ENCODE measurements at places on chromosomes 5 and 9.
A peak's percentile ranks its signal among the peaks of the same experiment; 100 is the strongest.

GRCh38 chr5:142717582-142718215 lies 31.8 kb upstream of the FGF1 start:
- DNase-seq, result no peak

DNA sequence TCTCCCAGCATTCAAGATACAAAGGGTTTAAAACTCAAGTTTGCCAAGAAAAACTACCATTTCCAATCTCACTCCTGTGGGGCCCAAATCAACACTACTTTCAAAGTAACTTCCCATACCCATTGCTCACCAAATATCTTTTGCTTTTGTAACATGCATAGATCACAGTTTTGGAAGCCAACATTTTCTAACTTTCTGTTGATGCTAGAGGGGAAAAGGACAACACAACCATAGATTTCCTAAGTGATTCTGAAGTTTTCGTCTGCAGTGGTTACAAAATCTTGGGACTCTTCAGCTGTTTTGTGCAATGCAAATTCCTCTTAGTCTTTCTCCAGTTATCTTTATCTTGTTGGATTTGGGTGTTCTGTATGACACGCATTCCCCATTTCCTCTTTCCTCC lies 94.1 kb upstream of the PAPPA start:
- DNase-seq, result no peak

- DNase-seq, result no peak
Observed at GRCh38 chr5:144864118-144864517, 693.4 kb downstream of the KCTD16 start.

- DNase-seq, result no peak
Observed at GRCh38 chr9:111902391-111903139, 6.0 kb downstream of the UGCG start.

GRCh38 chr5:157874861-157875260 lies 15.9 kb upstream of the CLINT1 start:
- no peak for DNase-seq

DNA sequence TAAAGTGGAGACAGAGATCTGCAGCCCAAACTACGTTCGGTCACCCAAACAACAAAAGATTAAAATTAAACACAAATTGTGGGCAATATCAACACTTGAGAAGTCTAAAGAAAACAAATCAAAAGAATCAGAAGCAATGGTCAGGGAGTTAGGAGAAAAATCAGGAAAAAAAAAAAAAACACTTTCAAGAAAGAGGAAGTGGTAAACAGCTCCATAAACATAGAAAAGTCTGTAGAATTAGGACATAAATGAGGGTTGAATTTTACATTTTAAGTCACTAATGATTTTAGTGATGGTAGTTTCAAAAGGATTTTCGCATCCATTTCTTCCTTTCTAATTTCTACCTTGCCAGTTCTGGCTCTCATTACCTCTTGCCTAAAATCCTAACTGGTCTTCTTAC lies 10.1 kb downstream of the RNF145 start:
- no peak for DNase-seq

- no peak for DNase-seq
Observed at GRCh38 chr5:177085985-177086653, 596 bp upstream of the FGFR4 start.

DNA sequence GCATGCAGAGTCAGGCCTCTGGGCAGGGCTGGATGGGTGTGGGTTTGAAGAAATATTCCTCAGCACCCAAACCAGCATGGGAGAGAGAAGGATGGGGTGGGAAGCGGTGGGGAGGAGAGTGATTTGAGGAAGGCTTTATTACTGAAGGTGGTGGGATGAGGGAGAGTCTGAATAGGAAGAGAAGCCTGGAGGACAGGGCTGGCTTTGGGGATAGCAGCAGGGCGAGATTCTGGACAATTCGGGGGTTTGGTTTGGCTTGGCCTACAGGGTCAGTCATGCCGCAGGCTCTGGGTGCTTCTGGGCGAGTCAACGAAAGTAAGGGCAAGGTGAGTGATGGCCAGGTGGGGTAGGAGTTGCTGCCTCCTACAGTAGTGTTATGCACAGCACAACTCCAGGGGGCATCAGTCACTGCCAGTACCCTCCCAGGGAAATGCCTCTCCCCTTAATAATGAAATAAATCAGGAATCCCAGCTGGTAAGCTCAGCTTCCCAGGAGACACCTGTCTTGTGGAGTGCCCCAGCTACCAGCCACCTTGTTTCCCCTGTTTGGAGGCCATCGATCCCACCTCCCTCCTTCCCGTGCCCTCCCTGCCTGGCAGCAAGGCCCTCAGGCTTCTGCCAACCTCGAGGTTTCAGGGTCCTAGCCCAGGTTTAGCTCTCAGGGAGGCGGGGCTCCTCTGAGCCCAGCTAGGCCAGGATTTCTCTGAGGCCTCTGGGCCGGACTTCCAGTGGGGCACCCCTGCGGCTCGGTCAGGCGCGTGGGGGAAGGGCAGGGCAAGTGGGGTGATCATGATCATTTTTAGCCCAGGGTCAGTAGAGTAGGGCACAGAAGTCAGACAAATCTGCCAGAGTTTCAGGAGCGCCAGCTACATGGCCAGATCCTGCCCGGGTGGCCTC lies 741 bp upstream of the NKX2-5 start:
- no peak for DNase-seq

GRCh38 chr5:14716755-14717752 lies 52.5 kb downstream of the OTULIN start:
- no peak for DNase-seq

GRCh38 chr5:61635271-61635670 lies 303.2 kb downstream of the ZSWIM6 start:
- no peak for DNase-seq

GRCh38 chr5:171269717-171270116 lies 39.3 kb upstream of the TLX3 start:
- DNase-seq, result no peak

DNA sequence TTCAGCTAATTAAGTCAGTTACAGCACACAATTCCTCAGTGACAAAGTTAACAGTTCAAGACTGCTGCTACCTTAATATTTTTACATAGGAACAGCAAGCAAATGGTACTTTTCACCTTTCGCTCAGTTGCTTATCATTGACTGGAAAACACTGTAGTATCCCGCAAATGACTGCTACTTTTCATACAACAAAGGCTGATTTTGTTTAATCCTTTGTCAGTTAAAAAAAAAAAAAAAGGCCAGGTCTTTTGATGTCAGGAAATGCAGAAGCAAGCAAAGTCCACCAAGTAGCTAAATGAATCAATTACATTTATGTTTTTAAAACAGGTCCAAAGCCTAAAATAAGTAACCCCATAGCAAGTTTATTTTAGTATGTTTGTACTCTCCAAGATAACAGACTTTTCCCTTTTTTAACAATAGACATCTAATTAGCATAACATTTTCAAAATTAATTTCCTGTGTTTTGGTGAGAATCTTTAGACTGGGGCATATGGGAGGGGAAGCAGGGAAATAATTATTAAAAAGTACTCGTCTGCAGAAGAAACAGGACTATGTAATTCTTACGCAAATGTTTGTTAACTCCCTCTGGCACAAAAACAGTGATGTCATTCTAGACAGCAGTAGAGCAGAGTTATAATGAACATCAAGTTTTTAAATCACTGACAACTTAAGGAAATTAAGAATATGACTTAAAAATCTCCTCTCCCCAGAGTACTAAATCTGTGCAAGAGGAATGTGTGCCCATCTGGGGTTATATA lies 9.6 kb downstream of the PFDN1 start:
- no peak for DNase-seq

- DNase-seq, result no peak
Observed at GRCh38 chr5:140588311-140589070, 23.9 kb downstream of the SLC35A4 start.

- no peak for DNase-seq
Observed at GRCh38 chr9:134191455-134192209, 27.3 kb upstream of the RNU6ATAC start.

DNA sequence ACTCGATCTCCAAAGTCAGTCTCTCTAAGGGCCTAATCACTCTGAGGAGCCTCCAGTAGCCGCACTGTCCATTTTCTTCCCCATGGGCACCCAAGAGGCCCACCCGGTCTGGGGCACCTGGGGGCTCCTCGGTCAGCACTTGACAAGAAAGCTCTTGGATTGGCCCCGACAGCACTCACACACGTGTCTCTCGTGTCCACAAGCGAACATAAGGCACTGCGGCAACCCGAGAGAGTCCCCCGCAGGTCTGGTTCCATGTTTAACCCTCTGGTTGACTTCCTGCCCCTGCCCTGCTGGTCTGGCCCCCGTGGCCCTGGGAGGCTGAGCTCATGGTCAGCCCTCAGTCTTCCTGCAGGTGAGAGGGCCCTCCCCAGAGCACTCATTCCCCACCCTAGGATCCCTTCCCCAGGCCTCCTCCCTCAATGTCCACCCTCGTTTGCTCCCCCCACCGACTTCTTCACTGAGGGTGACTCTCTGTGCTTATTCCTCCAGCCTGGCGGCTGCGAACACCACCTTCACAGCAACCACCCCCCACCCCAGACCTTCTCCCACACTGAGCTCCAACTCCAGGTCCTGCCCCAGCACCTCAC lies 16.3 kb upstream of the LRRC14B start:
- no peak for DNase-seq

DNA sequence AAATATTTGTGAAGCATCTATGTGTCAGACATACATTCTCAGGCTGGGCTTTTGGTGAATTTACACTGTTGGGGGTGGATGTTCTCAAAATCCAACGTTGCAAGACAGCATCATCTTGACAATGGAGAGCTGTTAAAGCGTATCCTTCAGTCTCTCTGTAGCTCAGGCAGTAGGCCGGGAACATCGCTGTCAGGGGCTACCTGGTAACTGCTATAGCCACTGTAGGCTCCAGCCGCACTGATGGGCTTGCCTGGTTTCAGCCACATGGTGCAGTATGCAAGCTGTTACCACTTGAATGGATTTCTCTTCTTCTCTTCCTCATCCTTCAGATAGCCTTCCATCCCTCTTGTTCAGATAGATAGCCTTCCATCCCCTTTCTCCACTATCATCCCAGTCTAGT lies 51.7 kb downstream of the DRD1 start:
- DNase-seq, result no peak

DNA sequence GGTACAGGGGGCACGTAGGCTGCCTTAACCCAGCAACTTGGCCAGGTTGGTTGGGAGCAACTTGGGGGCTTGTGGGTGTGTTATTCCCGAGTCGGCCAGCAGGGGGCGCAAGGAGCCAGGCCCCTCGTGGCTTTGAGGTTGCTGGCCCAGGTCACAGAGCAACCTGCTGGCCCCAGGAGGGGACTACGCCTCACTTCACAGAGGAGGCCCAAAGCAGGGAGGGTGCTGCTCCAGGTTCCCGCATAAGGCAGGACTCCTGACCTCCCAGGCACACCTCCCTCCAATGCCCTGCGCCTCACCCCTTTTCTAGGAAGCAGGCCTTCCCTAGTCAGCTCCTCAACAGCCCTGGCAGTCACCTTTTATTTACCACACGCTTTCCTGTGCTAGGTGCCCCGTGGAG lies 18.1 kb downstream of the KYAT1 start:
- DNase-seq, result no peak

GRCh38 chr9:33129886-33130881 lies 37.0 kb downstream of the B4GALT1 start:
- peak; percentile 4 for DNase-seq

- no peak for DNase-seq
Observed at GRCh38 chr9:128097543-128098296, 29.7 kb downstream of the SLC25A25 start.

DNA sequence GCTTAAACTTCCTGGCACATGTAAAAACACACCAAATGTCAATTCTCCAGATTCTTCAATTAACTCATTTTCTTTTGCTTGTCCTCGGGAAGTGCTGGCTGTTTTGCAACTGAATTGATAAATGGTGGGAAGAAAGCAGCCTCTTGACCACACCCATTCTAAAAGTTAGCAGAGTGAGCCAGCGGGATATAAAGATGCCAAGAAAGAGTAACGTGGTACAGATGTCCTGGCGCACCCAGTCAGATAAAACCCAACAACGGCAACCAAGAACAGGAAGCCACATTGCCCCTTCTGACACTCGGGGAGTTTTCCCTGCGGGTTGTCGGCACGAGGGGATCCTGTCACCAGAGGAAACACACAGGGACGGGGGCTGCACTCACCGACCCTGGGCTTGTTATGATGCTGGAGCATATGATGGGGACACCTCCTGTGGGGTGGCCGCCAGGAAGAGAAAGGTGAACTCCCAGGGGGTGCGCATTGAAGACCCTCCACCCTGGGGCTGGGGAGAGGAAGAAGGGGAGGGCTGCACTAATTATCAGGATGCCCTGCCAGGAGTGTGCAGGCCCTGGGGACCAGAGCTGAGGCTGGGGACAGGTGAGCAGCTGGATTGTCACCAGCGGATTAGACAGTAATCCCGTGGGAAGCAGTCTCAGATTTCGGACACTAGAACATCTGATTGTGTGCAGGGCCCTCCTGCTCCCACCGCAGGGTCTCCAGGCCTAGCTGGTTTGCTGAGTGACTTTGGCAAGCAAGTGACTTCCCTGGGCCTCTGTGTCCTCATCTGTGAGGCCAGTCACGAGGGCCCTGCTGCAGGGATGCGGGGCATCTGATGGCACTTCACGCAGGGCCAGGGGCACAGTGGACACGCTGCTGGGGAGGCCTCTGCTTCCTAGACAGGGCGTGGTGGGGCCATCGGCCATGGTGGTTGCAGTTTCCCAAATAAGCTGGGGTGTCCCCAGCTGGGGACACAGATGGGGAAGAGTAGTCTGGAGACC lies 59.2 kb downstream of the CRB2 start:
- DNase-seq, result no peak

- no peak for DNase-seq
Observed at GRCh38 chr9:89774858-89775370, 170.1 kb downstream of the GADD45G start.

DNA sequence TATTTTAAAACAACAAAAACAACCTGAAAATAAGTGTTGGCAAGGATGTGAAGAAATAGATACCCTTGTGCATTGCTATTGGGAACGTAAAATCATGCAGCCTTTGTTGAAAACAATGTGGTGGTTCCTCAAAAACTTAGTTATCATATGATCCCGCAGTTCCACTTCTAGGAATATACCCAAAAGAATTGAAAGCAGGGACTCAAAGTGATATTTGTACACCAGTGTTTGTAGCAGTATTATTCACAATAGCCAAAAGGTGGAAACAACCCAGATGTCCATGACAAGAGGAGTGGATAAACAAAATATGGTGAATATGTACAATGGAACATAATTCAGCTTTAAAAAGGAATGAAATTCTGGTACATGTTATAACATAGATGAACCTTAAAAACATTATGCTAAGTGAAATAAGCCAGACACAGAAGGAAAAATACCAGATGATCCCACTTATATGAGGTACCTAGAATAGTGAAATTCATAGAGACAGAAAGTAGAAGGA lies 29.0 kb downstream of the IRF1 start:
- no peak for DNase-seq

DNA sequence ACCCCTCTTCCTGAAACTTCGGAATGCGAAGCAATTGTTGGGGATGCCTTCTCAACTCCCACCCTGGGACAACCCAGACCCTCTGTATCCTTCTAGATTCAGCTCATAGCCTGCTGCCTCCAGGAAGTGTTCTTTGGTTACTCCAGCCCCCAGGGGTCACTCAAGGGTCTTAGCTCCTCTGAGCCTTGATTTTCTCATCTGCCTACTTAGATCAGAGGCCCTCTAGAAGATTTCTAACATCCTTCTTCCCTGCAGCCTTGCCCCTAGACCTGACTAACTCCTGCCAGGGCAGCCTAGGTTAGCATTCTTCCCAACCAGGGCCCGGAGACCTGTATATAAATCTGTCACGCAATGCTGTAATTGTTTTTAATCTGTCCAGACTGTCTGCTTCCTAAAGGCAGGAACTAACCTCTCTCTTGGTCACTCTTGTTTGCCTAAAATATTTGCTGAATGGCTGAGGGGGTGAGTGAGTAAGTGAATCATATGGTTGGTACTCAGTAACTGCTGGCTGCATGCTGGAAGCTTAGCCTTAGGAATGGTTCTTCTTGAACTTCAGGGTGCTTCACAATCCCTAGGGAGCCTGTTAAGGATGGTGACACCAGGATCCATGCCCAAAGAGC lies 8.2 kb downstream of the GALNT10 start:
- no peak for DNase-seq
